ENCODE measurements at places on chromosomes 1 and 21. TPM values are rescaled to one million over a fixed set of nuclear protein-coding genes. Genes with fewer than 3 reads are reported as not detected.

GRCh38 chr1:185825556-185825955 is 91.4 kb downstream of the HMCN1 start:
- H3K4me1 ChIP-seq = no peaks in the 10 kb centered on the region
- H3K27me3 ChIP-seq = no peaks in the 10 kb centered on the region
- no peak overlapping the region for H3K27ac ChIP-seq
- no peak for DNase-seq

GRCh38 chr1:25927521-25928265 is 21.5 kb upstream of the STMN1 start:
- peak overlapping the region; percentile 57 for H3K27ac ChIP-seq
- H3K36me3 ChIP-seq = no peaks in the 10 kb centered on the region
- peak; percentile 95 for DNase-seq
- H3K4me1 ChIP-seq = peaks cover 24% of the 10 kb centered on the region
- no peak overlapping the region for H3K4me3 ChIP-seq

- H3K27me3 ChIP-seq = peaks cover 2% of the 10 kb centered on the region
- H3K27ac ChIP-seq = no peak overlapping the region
- H3K36me3 ChIP-seq = no peaks in the 10 kb centered on the region
Observed at GRCh38 chr1:115794976-115795639, 26.6 kb upstream of the CASQ2 start.

Gene COA7
- 26.0 TPM for polyA plus RNA-seq

DNA sequence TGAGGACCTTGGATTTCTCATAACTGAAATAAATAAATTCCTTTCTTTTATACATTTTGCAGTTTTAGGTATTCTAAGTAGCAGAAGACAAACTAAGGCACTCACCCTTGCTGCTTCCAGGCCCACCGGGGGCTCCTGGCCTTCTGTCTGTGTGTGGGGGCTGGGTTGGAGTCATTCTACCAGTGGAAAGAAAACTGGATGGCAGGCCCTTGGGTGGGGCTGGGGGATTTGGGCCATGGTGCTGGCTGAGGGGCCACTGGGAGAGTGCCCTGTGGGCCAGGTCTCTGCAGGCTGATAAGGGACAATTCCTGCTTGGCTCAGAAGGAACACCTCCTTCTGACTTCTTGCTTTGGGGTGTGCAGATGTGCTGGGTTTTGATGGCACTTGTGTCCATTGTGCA is 54.0 kb upstream of the CSF3R start:
- H3K4me3 ChIP-seq = no peak overlapping the region
- no peaks in the 10 kb centered on the region for H3K36me3 ChIP-seq
- H3K27ac ChIP-seq = no peak overlapping the region
- no peaks in the 10 kb centered on the region for H3K4me1 ChIP-seq
- no peaks in the 10 kb centered on the region for H3K27me3 ChIP-seq

Gene FCRLA
- 0.70 TPM for polyA plus RNA-seq

- no peak overlapping the region for H3K4me3 ChIP-seq
- H3K27ac ChIP-seq = no peak overlapping the region
- H3K4me1 ChIP-seq = peaks cover 4% of the 10 kb centered on the region
- no peaks in the 10 kb centered on the region for H3K36me3 ChIP-seq
- no peak for DNase-seq
Observed at GRCh38 chr1:151610142-151610541, 1.7 kb upstream of the SNX27 start.

Gene CD58
- 13.0 TPM for polyA plus RNA-seq

Gene KANK4
- polyA plus RNA-seq = 8.9 TPM

DNA sequence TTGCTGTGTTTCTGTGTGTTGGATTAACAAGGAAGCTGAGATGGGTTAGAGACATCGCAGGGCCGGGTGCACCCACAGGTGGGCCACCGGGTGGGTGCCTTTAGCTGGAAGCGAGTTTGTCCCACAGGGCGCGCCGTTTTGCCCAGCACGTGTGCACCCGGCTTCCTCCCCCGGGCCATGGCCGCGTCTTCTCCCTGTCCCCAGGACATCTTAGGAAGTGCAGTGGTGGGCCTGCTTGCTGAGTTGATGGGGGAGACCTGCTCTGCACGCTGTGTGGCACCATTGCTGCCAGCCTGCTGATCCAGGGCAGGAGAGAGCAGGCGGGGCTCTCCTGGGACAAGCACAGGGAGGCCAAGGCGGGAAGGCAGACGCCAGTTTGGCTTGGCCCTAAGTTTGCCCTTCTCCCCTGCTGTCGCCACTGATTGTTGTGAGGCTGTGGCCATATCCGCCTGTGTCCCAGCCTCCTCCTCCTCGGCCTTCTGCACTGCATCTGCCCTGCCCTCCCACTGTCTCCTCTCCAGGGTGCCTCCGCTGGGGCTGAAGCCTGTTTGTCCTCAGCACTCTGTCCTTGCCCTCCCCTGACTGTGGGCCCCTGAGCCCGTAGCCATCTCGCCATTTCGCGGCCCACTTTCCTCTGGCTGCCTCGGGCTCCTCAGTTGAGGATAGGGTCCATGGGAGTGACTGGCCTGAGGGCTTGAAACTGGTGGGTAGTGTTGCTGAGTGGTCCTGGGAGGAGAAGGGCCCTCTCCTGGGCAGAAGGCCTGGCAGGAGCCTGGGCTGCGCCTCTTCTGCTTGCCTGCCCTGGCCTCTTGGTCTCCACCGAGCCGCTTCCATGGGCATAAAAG is 47.6 kb downstream of the PKNOX1 start:
- DNase-seq = no peak
- no peak overlapping the region for H3K4me3 ChIP-seq
- H3K4me1 ChIP-seq = no peaks in the 10 kb centered on the region
- H3K36me3 ChIP-seq = peaks cover 69% of the 10 kb centered on the region
- H3K27me3 ChIP-seq = no peaks in the 10 kb centered on the region

Gene AVPR1B
- not detected for polyA plus RNA-seq

GRCh38 chr21:17602874-17603273 is 9.8 kb downstream of the BTG3 start:
- no peaks in the 10 kb centered on the region for H3K27me3 ChIP-seq
- H3K36me3 ChIP-seq = peaks cover 8% of the 10 kb centered on the region
- no peak overlapping the region for H3K4me3 ChIP-seq
- H3K27ac ChIP-seq = no peak overlapping the region
- H3K4me1 ChIP-seq = no peaks in the 10 kb centered on the region
- DNase-seq = no peak

Gene EDN2
- 0.17 TPM for polyA plus RNA-seq

Gene SEC16B
- 2.5 TPM for polyA plus RNA-seq

All from spinal cord (tissue), 10 donors.